ENCODE measurements at places on chromosomes 5 and 9.

GRCh38 chr5:54251981-54252380 is 58.4 kb downstream of the ARL15 start:
- no peak for DNase-seq

GRCh38 chr9:135826188-135826545 is 81.2 kb downstream of the CAMSAP1 start:
- no peak for DNase-seq

- DNase-seq: no peak
Measured at GRCh38 chr5:157828944-157829639, 29.9 kb downstream of the CLINT1 start.

GRCh38 chr5:139799359-139799758 is 3.8 kb downstream of the PSD2 start:
- DNase-seq: no peak

GRCh38 chr5:14143841-14144585 is 871 bp downstream of the TRIO start:
- no peak for DNase-seq

DNA sequence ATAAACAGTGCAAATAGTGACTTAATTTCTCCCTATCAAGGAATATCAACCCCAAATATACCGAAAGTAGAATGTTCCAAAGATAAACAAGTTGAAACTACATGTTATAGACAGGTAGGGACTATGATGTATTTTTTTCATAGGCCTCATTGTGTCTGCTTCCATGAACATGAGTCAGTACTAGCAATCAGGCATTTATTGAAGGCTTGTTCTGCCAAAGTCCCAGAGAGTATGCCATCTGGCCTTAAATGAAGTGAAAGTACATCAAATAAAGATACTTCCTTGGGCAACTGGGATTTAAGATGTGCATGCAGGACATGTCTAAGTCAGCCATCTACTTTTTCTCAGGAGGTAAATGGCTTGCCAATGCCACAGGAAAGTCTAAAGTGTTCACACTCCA is 6.5 kb downstream of the GHR start:
- no peak for DNase-seq

DNA sequence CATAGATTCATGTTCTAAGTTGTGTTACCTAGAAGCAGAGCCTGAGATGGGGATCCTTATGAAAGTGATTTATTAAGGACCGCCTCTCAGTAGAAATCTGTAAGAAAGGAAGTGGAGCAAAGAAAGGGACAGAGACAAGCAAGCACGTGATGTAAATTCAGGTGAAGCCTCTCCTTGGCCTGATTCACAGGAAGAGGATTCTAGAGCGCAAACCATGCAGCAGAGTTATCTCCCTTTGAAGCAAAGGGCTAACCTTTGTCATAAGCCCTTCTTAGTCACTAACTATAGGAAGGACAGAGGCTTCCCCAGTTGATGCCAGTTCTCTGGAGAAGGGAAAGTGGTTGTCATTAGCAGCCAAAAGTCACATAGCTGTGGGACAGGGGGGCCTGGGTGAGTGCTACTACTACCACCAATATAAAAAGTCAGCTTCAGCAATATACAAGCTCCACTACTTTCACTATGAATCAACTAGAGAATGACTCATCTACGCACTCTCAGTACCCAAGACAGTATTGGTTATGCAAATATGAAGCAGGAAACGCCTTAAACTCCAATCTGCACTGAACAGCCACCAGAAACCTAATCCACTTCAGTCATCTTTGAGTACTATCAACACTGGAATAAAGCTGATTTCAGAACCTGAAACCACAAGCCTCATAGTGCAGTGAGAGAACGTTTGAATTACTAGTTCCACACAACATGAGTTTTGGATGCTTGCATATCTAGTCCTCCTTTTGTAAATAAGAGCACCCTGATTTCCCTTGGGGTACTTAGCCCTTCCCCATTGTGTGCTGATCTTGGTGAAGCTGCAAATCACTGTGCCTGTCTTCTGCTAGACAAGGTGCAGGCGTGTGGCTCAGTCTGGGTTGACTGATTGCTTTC is 162.7 kb downstream of the ZNF608 start:
- no peak for DNase-seq

- DNase-seq: no peak
Measured at GRCh38 chr9:79037338-79037737, 534.4 kb upstream of the TLE4 start.

- DNase-seq: no peak
Measured at GRCh38 chr9:110622368-110622767, 42.8 kb upstream of the SVEP1 start.

DNA sequence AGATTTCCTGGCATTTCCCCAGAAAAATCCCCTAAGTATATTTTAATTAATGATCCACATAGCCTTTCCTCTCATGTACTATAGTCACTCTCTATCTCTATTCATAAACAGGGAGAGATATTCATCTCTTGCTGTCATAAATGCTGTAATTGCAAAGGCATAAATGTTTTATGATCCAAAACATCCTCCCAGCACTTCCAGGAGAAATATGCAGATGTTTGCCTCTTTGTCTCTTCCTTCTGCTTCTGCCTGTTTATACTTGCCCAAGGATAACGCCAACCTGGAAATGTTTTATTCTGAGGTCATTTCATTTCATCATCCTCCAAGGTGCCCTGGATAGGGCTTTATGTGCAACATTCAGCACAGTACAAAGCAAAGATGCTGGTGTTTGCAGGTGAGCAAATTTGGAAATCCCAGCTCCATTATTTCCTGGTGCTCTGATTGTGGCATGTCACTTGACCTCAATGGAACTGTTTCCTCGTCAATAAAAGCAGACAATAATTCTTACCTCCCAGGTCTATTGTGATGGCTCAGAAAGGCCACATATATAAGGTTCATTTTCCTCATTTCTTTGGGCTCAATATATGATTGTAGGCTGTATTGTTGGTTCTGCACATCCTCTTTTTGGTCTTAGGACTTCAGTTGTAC is 6.9 kb downstream of the TNFSF15 start:
- no peak for DNase-seq

DNA sequence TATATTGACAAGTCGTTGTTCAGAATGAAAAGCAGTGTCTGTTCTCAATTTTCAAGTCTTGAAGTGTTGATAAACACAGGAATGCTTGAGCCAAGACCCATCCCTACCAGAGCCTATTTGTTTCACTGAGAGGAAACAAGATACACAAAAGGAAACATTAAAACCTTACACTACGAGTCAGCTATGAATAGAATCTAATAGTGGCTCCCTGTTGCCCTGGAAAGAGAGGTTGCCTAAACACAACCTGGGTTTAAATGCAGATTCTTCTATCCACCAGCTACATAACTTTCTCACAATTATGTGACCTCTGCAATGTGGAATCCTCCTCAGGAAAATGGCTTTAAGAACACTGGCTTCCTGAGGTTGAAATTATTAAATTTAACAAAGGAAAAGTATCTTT is 29.1 kb upstream of the BNC2 start:
- no peak for DNase-seq

DNA sequence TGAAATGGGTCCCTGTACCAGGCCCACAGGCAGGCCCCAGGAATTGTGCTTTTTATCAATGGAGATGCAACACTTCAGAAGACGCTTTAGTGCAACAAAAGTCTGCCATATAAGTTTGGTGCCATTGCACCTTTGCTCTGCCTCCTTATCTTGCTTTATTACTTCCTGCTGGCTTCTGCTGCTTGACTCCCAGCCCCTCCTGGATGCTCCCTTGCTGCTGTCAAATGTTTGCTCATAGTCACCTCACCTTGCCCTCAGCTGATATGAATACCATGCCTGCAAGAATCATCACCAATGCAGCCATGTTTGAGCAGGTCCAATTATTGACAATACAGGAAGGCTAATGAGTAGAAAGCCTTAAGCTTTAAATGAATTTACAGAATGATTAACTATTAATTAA is 25.4 kb downstream of the MEGF10 start:
- no peak for DNase-seq

- DNase-seq: peak; percentile 65
Measured at GRCh38 chr5:177453852-177454396, 7.3 kb downstream of the PRR7 start.

DNA sequence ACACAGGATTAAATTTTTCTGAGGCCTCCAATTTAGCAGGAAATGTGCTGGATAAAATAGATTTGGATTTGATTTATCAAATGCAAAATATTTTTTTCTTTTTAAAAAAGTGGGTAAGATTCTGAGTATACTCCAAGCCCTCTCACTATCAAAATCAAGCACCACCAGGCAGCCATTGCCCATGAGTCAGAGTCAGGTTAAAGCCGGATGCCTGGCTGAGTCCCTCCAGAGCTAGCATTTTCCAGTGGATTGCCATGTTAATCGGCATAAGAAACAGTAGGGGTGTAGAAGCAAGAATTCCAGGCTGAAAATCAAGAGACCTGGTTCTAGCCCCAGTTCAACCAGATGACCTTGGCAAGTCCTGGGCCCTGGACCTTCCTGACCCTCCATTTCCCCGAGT is 85.3 kb downstream of the FAM114A2 start:
- DNase-seq: no peak

- DNase-seq: no peak
Measured at GRCh38 chr5:96835791-96836191, 28.0 kb upstream of the ERAP1 start.
